ENCODE measurements at places on chromosomes 3 and 15.

GRCh38 chr3:155604967-155605366, 139.9 kb downstream of the PLCH1 start:
- H3K27me3 ChIP-seq = no peaks in the 10 kb centered on the region
- no peaks in the 10 kb centered on the region for H3K36me3 ChIP-seq

DNA sequence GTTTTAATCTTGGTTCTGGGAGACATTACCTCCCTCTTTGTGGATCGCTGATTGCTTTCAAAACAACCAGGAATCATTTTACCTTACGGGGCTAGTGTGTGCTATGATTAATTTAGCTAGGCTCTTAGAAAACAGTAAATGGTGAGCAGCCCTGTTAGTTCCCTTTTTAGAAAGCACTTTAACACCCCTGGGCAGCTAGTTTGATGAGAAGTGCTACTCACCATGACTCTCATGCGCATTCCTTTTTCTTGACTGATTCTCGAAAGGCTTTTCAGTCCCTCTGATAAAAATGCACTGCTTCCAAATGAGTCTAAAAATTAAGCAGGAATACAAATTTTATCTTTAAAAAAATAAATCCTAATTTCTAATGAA, 75.3 kb upstream of the LEKR1 start:
- H3K36me3 ChIP-seq = no peaks in the 10 kb centered on the region
- H3K27me3 ChIP-seq = no peaks in the 10 kb centered on the region
- no peak for DNase-seq
- H3K4me1 ChIP-seq = peaks cover 10% of the 10 kb centered on the region
- no peak overlapping the region for H3K27ac ChIP-seq

DNA sequence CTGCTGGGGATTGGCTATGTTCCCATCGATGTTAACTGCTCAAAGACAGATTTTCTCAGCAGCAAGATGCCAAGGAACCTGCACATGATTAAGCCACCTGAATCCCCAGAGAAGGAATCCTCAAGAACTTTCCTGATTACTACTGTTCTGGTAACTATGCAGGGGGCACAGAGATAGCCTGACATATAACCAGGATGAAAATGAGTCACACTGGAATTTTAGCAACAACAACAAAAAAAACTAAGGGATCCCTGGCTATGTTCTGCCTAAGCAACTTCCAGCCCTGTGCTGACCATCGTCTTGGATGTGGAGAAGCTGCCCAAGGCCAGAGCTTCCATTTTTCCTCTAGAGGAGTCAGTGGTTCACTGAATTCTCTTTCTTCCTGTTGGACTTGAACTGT, 13.8 kb downstream of the RIOX2 start:
- peaks cover 10% of the 10 kb centered on the region for H3K36me3 ChIP-seq
- no peaks in the 10 kb centered on the region for H3K4me1 ChIP-seq

GRCh38 chr15:27017168-27017809, 46.3 kb downstream of the GABRG3 start:
- no peak overlapping the region for H3K27ac ChIP-seq
- H3K27me3 ChIP-seq = peaks cover 3% of the 10 kb centered on the region
- H3K4me3 ChIP-seq = no peak overlapping the region

GRCh38 chr15:79901958-79902357, 5.1 kb upstream of the MTHFS start:
- H3K4me3 ChIP-seq = no peak overlapping the region
- peaks cover 20% of the 10 kb centered on the region for H3K4me1 ChIP-seq
- no peak overlapping the region for H3K27ac ChIP-seq
- peaks cover 6% of the 10 kb centered on the region for H3K27me3 ChIP-seq

- DNase-seq = no peak
- H3K4me1 ChIP-seq = no peaks in the 10 kb centered on the region
- no peaks in the 10 kb centered on the region for H3K36me3 ChIP-seq
- no peak overlapping the region for H3K27ac ChIP-seq
Observed at GRCh38 chr3:192001218-192001617, 540.3 kb downstream of the PYDC2 start.

GRCh38 chr15:89666184-89666857, 11.1 kb upstream of the KIF7 start:
- H3K4me3 ChIP-seq = no peak overlapping the region
- DNase-seq = no peak
- peaks cover 5% of the 10 kb centered on the region for H3K4me1 ChIP-seq
- peaks cover 10% of the 10 kb centered on the region for H3K27me3 ChIP-seq
- no peak overlapping the region for H3K27ac ChIP-seq
- H3K36me3 ChIP-seq = no peaks in the 10 kb centered on the region

- H3K4me3 ChIP-seq = no peak overlapping the region
- no peak overlapping the region for H3K27ac ChIP-seq
- no peak for DNase-seq
- peaks cover 1% of the 10 kb centered on the region for H3K27me3 ChIP-seq
- H3K4me1 ChIP-seq = peaks cover 6% of the 10 kb centered on the region
Observed at GRCh38 chr3:101195951-101196713, 124.2 kb downstream of the IMPG2 start.

DNA sequence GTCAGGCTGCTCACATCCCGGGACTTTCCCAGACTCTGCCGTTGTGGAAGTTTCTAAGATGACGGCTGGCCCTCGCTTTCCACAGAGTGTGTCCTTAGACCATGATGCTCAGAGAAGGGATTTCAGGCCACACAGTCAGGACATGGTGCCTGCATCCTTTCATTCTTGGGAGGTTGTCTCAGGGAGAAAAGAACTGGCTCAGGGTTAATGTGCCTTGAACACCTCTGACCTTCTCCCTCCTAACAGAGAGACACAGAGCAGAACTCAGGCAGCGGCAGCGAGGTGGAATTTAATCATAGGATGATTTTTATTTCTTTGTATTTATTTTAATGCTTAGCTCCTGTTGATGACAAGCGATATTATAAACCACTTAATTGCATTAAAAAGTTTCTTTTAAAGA, 96.9 kb upstream of the ATP2B2 start:
- H3K27ac ChIP-seq = no peak overlapping the region
- H3K4me1 ChIP-seq = no peaks in the 10 kb centered on the region
- H3K4me3 ChIP-seq = no peak overlapping the region
- H3K27me3 ChIP-seq = peaks cover 5% of the 10 kb centered on the region
- no peak for DNase-seq

DNA sequence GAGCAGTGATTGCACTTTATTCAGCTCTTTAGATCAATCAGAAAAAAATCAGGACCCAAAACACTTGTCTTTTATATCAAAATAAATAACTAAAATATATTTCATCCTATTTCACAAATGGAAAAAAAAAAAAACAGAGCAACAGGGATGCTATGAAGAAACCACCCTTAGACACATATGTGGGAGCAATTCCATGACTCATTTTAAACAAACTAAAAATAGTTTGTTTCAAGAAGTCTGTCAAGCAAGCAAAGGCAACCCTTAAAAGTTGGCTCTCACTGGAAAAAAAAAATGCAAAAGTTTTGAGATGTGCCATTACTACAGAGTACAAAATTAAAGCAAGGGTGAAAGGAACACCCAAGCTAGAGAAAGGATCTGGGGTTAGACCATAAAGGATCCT, 5.7 kb downstream of the ATP13A3 start:
- H3K36me3 ChIP-seq = peaks cover 5% of the 10 kb centered on the region
- no peak overlapping the region for H3K27ac ChIP-seq
- peaks cover 9% of the 10 kb centered on the region for H3K4me1 ChIP-seq
- DNase-seq = no peak
- no peak overlapping the region for H3K4me3 ChIP-seq
- H3K27me3 ChIP-seq = peaks cover 6% of the 10 kb centered on the region

All from endothelial cell (in vitro differentiated cells).